ENCODE measurements at places on chromosomes 6 and 20.

DNA sequence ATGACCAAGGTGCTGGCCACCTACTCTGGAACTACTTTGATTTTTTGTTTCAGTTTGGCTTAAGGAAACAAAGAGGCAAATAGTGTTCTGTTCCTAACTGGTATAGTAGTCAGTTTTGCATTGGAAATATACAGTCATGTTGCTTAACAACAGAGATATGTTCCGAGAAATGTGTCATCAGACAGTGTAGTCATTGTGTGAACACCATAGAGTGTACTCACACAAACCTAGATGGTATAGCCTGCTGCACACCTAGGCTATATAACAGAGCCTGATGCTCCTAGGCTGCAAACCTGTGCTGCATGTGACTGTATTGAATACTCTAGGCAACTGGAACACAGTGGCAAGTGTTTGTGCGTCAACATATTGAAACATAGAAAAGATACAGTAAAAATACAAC lies 80.4 kb downstream of the ARID1B start:
- no peak for DNase-seq

DNA sequence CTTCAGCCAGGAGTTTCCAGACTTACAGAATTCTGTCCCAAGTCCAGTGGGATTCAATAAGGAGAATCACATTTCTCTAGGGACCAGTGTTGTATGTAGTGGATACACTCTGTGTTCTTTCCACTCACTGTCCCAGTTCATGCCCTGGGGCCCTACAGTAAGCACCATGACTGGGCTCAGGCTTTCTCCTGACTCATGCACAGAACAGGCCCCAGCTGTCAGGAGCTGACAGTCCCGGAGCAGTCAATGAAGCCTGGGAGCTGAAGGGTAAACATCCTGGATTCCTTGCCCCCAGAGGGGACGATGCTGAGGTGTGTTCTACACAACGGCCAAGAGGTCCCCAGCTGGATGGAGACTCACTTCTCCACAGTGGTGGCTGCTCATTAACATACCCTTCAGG lies 40.2 kb upstream of the LRFN2 start:
- no peak for DNase-seq

DNA sequence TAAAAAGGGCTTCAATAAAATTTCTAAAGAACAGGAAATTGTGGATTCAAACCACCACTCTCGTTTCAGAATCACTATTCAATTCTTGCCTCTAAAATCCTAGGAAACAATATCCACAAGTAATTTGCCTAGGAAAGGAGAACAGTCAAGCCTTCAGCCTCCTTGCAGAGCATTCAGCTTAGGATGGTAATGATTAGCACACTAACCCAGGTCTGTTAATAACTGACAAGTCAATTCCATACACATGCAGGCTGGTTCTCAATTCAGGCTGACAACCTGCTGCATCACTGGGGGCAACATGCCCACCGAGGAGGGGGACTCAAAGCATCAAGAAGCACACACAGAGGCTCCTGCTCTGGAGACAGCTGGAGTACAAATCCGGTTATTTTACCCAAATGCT lies 57.6 kb downstream of the GMDS start:
- no peak for DNase-seq

DNA sequence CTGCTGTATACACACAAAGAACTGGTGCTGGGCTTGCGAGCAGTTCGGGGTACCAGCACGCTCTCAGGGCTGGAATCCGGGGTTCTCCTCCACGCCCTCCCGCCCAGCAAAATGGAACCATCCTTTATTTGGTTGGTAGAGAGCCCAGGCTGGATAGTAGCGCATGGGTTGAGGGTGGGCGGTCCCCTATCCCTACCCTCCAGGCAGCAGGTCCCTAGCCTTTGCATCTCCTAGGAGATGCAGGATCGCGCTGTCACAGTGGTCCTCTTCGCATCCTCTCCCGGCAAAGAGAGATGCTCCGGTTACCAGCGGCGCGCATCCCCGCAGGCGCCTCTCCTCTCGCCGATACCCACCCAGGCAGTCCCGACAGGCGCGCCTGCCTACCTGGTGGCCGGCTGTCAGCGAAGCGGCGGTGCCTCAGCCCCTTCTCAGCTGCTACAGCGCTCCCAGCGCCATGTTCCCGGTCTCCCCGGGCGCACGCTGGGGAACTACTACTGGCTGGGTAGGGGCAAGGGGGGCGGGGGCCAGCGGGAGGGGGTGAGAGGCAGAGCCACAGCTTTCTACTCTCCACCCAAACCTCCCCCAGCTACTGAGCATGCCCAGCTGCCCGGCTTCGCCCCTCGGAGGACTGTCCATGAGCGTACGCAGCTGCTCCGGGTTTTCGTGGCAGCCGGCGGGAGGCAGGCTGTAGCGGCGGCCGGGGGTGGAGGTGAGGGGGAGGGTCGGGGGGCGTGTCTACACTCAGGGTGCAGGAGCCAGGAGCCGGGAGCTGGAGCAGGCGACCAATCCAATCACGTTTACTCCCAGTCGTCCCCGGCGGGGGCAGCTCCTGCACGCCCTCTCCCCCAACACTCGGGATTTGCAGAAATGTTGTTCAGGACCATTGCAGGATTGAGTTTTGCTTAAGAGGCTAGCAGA lies at the start of gene PAK5:
Gene PAK5, minus strand, starts transcription at position 699 of the 918 bp plus-strand sequence. CDS start 194,748 bp downstream, outside the sequence.
- no peak for DNase-seq

DNA sequence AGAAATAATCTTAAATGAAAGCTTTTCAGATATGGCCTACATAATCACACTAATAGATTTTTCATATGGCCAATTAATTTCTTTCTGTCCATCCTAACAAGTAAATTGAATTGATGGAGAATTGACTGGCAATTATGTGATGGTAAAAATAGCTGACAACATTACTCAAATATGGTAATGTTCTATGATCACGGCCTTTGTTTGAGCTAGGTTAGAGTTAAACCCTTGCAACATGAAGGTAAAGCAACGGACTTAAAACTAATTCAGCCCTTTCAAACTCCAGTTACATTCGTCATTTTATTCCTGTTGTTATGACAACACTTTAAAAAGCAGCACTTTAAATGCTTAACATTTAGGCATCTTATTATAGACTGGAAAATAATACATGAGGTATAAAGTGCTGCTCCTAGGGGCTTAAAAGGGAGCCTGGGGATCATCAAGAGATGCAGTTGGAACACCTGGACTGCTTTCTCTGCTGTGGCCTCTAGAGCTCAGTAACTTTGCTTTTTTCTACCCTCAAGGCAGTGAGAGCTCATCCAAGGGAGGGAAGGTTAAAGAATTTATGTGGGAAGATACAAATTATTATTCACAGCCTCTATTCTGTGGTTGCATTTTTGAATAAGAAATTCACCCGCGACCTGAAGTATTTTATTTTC lies 46.9 kb downstream of the RIPOR2 start:
- DNase-seq: no peak

DNA sequence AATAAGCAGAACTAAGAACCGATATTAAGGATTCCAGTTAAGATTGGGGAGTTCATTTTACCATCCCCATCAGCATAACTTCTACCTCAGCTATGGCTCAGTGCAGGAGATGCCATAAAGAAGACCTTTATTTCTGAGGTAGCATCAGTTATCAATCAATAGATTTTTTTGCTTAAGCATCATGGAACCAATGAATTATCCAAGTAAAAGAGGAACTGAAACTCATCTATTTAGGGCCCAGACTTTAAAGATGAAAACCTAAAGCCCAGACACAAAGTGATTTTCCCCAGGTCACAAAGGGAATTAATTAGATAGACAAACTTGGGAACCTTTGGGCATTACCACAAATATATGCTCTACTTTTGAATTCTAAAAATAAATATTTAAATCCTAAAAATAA lies 59.2 kb upstream of the TINAG start:
- no peak for DNase-seq

DNA sequence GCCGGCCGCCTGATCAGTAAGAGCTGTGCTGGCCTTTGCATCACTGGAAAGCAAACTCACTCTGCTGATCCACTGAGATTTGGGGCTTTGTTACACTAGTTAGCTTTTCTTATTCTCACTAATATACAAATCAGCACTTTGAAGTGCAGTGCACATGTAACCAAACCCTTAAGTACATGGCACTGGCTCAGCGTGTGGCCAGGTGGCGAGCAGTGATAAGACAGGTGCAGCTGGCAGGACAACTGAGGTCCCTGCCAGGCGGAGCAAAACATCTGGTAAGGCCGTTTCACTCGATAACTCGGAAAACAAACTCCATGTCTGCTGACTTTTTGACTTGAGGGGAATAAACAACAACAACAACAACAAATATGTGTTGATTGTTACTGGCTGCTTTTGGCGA lies 11.0 kb downstream of the GFRA4 start:
- no peak for DNase-seq

DNA sequence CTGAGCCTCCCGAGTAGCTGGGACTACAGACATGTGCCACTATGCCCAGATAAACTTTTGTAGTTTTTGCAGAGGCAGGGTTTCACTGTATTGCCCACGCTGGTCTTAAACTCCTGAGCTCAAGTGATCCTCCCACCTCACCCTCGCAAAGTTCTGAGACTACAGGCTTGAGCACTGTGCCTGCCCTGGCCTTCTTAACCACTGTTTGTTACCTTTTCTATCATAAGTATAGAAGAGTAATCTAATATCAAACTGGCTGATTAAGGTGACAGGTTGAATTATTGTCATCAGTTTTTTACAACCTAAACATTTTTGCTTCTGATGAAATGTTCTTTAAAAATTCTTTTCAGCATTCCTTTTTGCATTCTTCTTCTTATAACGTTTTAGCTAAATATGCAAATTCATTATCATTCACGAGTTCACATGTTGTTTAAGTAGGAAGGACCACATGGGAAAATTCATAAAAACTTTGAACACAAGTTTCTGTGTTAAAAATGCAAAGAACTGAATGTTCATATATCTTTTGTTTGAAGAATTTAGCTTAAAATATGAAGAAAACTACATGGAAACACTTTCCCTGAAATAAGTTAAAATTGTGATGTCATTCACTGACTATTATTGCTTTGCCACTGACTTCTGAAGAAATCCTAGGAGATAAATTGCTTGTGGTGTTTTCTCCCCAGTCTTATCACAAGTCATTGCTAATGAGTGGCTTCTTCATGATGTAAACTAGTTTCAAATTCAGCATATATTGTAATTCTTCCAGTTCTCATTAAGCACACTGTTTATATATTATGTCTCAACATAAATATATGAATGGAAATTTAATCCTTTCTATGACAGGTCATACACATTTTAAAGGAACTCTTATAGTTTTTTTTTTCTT lies 106.7 kb downstream of the ADGRB3 start:
- DNase-seq: no peak

DNA sequence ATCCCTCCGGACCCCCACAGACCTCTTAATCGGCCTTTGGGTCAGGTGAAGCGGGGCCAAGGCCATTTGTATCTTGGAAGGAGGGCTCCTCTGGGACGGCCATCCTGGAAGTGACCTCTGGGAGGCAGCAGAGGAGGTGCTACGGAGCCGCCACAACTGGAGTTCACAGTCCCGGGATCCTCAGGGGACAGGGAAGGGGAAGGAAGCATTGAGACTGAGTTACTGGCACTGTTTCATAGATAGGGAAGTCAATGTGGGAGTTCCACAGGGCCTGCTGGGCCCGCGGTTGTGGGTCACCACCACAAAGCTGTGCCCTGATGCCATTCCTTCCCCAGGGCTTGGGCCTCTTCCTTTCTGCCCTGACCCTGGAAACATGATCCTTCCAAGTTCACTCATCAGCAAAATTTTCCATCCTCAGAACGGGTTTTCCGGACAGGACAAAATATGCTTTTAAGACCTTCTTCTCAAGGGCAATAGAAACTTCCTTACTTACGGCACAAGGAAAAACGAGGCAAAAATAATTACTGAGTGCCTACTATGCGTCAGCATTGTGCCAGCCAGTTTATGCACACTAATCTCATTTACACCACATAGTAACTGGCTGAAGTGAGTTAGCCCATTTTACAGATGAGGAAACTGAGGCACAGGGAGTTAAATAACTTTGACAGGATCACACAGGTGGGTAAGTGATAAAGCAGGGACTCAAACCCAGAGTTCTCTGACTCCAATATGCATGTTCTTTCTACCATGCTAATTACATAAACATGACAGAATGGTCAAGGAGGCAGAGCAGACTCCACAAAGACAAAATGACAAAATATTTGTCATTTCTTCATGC lies 143.8 kb downstream of the UNC5CL start:
- no peak for DNase-seq

DNA sequence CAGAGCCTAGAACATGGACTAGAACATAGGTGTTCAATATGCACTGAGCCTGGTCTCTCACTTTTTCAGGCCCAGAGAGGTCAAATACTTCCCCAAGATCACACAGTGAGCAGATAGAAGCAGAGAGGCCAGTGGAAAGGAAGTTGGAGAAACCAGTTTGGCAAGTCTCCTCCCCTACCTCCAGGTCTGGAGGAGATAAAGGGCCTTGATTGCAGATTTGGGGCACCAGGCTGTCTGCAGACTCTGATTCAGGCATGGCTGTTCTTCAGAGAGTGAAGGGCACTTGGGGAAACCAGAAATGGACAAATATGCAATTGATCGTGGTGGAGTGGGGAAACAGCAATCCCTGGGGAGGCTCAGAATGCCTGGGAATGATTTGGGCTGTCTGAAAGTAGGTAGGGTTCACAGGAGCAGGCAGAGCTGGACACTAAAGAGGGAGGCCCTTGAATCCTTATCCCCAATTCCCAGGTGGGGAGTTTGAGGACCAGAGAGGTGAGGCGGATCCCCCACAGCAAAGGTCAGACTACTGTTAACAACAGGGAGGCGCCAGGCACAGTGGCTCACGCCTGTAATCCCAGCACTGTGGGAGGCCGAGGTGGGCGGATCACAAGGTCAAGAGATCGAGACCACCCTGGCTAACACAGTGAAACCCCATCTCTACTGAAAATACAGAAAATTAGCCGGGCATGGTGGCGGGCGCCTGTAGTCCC lies 2.3 kb downstream of the PEDS1 start:
- no peak for DNase-seq

GRCh38 chr6:39209360-39209811 lies 19.9 kb downstream of the KCNK5 start:
- no peak for DNase-seq

DNA sequence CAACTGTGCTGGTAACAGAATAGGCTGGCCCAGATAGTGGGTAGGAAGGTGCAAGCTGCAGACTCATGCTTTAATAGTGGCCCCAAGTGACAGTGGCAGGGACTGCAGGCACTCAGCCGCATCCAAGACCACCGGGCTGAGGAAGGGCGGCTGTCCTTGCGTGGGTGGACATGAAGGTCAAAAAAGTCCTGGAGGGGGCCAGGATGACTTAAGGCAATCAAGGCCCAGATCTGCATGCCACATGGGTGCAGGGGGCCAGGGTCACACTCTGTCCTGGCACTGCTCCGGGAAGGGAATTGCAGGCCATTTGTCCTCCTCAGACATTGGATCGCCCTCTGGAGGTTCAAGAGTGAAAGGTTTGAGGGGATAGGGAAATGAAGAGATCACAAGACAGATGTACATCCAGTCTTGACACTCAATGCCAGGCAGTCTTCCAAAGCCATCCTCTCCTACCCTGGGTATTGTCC lies 10.4 kb upstream of the VNN2 start:
- no peak for DNase-seq

- no peak for DNase-seq
Measured at GRCh38 chr6:291204-291696, 1.0 kb upstream of the DUSP22 start.

DNA sequence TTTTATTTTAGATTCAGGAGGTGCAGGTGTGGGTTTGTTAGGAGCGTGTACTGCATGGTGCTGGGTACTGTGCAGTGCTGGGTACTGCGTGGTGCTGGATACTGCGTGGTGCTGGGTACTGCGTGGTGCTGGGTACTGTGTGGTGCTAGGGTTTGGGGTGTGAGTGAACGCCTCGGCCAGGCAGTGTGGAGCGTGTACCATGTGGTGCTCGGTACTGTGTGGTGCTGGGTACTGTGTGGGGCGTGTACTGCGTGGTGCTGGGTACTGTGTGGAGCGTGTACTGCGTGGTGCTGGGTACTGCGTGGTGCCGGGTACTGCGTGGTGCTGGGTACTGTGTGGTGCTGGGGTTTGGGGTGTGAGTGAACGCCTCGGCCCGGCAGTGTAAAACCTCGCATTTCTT lies 62.9 kb downstream of the WDR27 start:
- no peak for DNase-seq
